ENCODE measurements at places on chromosomes 5 and 9.

DNA sequence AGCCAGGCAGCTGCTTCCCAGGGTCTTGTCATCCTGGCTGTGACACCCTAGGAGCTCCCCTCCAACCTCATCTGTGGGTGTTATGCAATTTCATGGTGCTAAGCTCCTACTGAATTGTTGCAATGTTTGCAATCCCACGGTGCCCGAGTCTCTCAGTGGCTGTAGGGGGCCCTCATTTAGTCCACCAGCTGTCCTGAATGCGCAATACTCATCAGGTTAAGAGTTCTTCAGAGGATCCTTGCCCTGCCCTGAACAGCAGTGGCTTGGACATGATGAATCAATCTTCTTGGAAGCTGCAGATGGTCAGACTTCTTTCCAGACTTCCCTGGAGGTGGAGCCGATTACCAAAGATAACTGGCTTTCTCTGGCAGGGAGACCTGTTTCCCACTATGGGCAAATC is 584.1 kb downstream of the CCDC171 start:
- no peak for DNase-seq

GRCh38 chr5:134240421-134240962 is 14.6 kb upstream of the PPP2CA start:
- no peak for DNase-seq

GRCh38 chr9:3397766-3398165 is 128.0 kb downstream of the RFX3 start:
- DNase-seq = no peak

GRCh38 chr9:129350143-129350935 is 172.3 kb upstream of the IER5L start:
- DNase-seq = no peak

DNA sequence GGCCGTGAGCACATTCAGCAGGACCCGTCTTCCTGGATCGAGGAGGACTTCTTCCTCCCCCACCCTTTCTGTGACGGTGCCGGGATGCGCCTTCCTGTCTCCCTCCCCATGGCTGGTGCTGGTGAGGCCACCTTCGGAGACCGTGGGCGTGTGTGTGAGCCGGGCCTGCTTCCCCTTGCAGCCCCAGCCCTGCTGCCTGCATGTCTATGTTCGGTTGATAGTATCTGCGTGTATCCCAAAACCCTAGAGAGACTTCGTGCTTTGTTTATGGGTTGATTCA is 12.8 kb downstream of the CEP72 start:
- DNase-seq = no peak

GRCh38 chr9:135708164-135708563 is 6.2 kb downstream of the KCNT1 start:
- no peak for DNase-seq

GRCh38 chr5:78612227-78613150 is 36.1 kb downstream of the LHFPL2 start:
- DNase-seq = no peak

DNA sequence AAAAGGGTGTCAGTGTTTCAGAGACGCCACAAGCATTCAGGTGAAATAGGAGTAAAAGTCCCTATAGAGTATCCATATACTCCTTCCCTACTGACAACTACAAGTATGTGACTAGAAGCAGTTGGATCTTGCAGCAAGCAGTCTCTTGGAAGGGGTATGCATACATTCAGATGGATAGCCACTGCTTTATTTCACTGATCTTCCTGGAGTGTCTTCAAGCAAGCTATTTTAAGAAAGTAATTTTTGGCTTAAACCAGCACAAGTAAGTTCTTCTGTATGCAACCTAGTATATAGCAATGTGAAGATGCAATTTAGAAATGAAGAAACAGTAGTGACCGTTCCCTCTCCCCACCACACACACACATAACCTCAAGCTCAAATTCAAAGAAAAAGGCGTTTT is 446.8 kb upstream of the CDH18 start:
- no peak for DNase-seq

GRCh38 chr5:42767491-42768105 is 11.0 kb downstream of the CCDC152 start:
- DNase-seq = no peak

GRCh38 chr5:170143091-170143490 is 37.4 kb downstream of the FOXI1 start:
- no peak for DNase-seq

GRCh38 chr9:124790801-124791505 is 14.0 kb downstream of the OLFML2A start:
- no peak for DNase-seq

- DNase-seq = no peak
Measured at GRCh38 chr5:164345173-164345849, 839.9 kb downstream of the MAT2B start.

- no peak for DNase-seq
Measured at GRCh38 chr9:132425675-132426062, 15.7 kb downstream of the CFAP77 start.

- no peak for DNase-seq
Measured at GRCh38 chr5:158546748-158547147, 553.0 kb downstream of the EBF1 start.

GRCh38 chr5:157559301-157559700 is 16.3 kb downstream of the ADAM19 start:
- no peak for DNase-seq

DNA sequence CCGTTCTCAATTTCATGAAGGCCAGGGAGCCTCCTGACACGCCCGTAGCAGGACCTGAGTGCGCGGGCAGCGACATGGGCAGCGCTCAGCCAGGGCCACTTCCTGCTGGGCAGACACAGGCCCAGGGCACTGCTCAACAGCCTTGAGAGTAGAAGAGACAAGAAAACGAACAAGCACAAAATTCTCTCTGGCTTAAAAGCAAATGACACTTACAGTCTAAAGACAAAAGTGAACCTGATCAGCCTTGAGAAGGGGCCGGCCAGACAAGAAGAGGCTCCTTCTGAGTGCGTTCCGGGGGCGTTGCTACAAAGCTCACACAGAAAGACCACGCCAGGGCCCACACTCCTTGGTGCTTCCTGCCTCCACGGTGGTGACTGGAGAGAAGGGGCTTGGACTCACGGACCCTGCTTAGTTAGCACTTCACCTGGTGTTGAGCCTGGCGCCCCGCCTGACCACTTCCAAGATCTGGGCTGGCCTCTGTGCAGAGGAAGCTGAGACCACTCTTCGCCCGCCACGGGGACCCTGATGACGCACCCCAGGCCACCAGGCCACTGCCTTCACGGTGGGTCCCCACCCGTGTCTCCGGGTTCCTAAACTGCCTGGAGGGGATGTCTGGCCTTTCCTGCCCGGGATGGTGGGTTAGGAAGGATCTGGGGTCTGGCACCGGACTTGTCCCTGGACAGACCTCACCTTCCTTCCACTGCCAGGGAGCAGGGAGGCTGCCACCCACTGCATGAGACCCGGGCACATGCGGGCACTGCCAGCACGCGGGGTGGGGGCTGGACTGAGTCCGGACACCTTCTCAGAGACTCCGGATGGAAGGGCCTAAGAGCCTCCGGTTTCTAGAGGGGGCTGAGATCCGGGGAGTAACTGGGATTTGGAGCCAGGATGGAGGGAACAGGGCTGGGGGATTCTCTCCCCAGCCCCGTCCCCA is 1.3 kb downstream of the SLC12A7 start:
- peak; percentile 26 for DNase-seq

DNA sequence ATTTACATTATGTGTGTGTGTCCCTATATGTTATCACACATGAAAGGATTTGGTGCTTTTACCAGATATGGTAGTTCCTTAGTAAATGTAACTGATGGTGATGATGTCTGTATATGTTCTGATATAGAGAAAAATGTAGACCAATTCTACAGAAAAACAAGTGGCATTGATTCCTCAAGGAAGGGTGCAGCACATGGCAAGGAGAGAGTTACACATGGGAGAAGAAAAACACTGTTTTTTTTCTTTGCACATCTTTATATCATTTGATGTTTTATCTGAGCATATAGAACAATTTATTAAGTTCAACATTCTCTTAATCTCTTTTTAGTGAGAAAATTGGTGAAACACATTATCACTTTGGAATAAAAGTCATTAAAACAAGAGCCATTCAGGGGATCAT is 535.0 kb upstream of the KLF4 start:
- no peak for DNase-seq

DNA sequence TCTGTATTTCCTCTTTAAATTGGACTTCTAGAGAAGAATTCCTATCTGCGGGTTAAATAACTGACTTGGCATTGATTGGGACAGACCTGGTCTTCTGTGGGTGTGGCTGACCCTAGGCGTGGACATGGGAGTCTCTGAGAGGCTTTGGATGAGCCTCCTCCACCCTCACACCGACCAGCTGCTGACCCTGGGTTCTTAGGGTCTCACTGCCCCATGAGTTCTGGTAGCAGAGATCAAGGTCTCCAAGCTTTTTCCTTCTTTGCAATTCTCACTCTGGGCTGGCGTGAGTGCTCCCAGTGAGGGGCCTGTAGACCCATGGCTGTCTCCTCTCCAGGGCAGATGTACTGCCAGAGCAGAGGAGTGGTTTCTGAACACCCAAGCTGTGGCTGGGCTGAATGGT is 41.6 kb upstream of the PITX1 start:
- DNase-seq = no peak

GRCh38 chr9:127905788-127906191 is 6.4 kb upstream of the ST6GALNAC6 start:
- peak; percentile 61 for DNase-seq

- DNase-seq = no peak
Measured at GRCh38 chr9:2465921-2466460, 155.6 kb upstream of the VLDLR start.

GRCh38 chr5:81067406-81067805 is 107.2 kb downstream of the RASGRF2 start:
- DNase-seq = no peak

DNA sequence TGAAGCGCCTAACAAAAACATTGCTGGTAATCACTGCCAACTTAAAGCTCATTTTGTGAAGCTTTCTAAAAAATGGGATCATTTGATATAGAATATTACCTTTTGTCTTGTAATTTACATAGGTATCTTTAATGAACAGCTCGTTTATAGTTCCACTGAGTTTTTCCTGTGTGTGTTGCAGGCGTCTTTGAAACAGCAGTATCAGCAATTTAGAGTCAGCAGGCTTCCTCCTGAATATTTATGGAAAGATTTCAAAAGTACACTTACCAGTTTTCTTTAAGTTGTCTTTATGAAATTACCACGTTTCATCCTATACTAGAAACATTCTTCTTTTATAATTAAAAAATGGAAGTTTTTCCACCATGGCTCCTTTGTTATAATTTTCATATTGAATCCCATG is 140.3 kb upstream of the GRIN3A start:
- no peak for DNase-seq

GRCh38 chr5:72540759-72541438 is 33.7 kb upstream of the ZNF366 start:
- no peak for DNase-seq

DNA sequence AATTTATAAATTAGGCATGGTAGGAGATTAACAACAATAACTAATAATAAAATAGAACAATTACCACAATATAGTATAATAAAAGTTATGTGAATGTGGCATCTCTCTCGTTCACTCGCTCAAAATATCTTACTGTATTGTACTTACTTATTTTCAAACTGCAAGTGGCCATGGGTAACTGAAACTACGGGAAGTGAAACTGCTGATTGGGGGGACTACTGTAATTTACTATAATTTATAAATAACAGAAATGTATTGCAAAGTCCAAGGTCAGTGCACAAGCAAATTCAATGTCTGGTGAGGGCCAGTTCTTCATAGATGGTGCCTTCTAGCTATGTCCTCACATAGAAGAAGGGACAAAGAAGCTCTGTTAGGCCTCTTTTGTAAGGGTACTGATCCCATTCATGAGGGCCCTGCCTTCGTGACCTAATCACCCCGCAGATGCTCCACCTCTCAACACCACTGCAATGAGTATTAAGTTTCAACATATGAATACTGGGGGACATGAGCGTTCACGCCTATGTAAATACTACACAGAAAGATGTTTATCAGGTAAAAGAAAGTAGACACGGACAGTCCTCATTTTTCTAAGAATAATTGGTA is 39.0 kb downstream of the KCNIP1 start:
- no peak for DNase-seq

DNA sequence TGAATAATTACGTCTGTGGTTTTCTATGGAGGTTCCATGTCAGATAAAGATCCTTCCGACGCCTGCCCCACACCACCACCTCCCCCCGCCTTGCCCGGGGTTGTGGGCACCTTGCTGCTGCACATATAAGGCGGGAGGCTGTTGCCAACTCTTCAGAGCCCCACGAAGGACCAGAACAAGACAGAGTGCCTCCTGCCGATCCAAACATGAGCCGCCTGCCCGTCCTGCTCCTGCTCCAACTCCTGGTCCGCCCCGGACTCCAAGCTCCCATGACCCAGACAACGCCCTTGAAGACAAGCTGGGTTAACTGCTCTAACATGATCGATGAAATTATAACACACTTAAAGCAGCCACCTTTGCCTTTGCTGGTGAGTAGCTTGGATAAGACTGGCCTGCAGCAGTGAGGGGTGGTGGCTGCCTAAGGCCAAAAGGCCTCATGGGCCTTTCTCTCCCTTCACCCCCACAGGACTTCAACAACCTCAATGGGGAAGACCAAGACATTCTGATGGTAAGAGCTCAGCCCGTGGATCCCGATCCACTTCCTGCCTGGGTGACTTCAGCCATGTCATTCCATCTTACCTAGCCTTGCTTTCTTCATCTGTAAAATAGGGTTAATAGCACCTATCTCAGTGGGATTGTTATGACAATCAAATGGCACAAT is at the start of gene IL3:
Gene IL3, plus strand, starts transcription at position 155 of the 661 bp plus-strand sequence. Its CDS starts 52 bp downstream, at position 207.
- DNase-seq = peak; percentile 9

DNA sequence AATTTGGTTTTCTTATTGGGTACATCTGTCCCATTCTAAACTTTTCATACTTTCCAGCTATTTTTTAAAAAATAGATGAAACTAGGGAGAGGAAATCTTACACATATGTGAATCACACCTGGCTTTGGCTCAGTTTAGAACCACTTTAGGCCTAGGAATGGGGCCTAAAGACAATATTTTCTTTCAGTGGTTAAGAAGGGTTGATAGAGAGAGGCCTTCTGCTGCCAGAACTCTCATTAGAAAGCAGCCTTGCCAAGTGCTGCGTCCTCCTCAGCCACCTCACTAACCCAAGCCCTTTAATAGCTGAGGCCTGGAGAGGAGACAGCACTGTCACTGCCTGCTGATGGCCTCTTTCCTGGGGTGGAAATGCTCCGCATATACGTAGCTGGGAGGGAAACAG is 167.5 kb downstream of the SAXO1 start:
- no peak for DNase-seq

GRCh38 chr5:31049936-31050704 is 143.4 kb upstream of the CDH6 start:
- DNase-seq = no peak

DNA sequence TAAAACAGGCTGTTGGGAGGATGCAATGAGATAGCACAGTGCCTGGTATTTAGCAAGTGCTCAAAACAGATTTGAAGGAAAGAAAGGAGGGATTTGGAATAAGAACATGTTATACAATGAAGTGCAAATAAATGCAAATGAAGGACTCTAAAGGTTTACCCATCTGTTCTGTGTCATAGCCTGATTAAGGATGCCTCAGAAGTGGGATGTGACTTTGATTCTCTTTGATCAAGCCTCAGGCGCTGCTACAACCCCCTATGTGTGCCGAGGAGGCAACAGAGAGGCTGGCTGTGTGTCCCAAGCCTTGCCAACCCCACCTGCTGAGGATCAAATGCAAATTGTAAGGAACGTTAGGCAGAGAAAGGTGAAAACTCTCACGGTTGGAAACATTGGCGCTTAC is 27.2 kb downstream of the GGTA1 start:
- no peak for DNase-seq

Measured in activated CD4-positive, alpha-beta T cell treated with anti-CD3 and anti-CD28 coated beads for 48 hours (primary cell).